ENCODE measurements at places on chromosomes 1 and 21.

DNA sequence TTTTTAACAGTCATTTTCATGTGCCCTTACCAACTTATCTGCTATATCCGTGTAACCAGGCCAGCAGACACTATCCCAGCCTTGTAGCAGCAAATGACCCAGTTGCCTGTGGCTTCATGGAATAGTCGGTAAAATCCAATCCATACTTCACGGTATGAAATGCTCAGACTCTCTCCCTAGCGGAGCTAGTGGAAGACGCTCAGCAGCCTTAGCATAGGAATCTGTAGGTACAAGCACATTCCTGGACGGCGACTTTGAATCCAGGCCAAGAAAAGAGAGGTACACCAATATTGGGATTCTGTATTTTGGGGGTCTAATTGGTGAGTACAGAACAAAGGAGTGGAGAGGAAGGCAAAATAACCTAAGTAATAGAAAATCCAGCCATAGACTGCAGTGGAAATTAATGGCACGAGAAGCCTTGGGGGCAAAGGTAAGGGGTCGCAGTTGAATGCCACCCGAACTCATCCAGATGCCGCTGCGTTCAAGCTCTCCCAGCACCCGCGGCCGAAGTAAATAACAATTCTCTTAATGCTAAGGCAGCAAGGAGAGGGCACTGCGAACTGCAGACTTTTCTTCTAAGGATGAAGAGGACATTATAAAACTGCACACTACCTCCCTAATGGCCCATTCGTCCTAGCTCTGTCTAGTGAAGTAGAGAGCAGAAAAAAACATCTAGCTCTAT is 17.7 kb upstream of the TBX15 start:
- DNase-seq, result no peak

DNA sequence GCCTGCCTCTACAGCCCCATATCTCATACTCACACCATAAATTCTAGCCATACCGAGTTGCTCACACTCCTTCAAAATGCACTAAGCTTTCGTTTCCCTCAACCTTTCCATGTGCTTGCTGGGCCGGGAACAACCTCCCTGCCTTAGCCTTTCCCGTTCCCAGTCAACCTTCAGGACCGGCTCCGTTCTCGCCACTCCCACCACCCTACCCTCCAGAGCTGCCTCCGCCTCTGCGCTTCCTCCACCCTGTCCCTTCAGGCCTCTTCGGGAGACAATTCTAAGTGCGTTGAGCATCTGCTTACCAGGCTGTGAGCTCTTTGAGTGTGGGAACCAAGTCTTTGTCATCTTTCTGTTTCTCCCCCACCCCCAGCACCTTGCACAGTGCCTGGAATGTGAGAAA is 31.6 kb downstream of the KCNN3 start:
- DNase-seq, result no peak

DNA sequence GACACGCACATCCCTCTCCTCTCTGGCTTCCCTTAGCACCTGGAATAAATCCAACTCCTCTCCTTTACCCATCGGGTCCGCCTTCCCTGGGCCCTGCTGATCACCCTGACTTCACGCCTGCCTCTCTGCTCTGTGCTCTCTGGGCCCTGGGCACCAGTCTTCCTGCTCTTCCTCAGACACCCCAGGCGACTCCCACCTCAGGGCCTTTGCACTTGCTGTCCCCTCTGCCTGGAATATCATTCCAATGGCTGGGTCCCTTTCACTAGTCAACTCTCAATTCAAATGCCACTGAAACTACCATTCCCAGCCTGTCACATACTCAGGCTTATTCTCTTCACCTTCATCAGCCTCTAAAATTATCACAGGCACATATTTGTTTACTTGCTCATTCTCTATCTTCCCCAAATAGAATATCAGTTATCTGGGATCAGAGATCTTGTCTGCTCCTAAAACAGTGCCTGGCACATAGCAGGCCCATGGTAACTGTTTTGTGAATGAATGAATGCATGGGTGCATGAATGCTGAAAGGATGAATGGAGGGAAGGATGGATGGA is 27.2 kb upstream of the SELENON start:
- no peak for DNase-seq

GRCh38 chr1:12315146-12315545 is 85.3 kb downstream of the VPS13D start:
- DNase-seq, result no peak

GRCh38 chr1:48670234-48671020 is 106.3 kb downstream of the BEND5 start:
- DNase-seq, result no peak

GRCh38 chr1:211541720-211542477 is 37.1 kb downstream of the SLC30A1 start:
- no peak for DNase-seq

- no peak for DNase-seq
Measured at GRCh38 chr1:226550672-226551041, 2.1 kb downstream of the STUM start.

GRCh38 chr1:75614399-75614756 is 3.5 kb upstream of the SLC44A5 start:
- DNase-seq, result no peak

DNA sequence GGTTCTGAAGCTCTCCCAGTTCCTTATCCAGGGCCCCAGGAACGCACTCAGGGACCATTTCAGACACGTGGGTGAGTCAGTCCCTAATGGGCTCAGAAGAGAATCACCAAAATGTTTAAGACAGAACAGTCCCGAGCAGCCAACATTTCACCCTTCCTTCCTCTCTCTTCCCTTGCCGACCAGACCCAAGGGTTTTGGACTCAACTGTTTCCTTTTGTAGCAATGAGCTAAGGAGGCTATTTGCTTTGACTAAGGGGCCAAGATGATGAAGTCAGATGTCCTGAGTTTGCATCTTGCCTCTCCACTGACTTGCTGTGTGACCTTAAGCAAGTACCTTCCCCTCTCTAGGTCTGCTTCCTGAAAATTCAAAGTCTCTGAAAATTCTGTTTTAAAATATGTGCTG is 472.3 kb upstream of the VAMP3 start:
- no peak for DNase-seq

- no peak for DNase-seq
Measured at GRCh38 chr1:163414778-163415177, 93.0 kb downstream of the NUF2 start.

- DNase-seq, result no peak
Measured at GRCh38 chr1:2313651-2314261, 77.6 kb downstream of the MORN1 start.

GRCh38 chr21:31874812-31875212 is 2.0 kb downstream of the HUNK start:
- no peak for DNase-seq

DNA sequence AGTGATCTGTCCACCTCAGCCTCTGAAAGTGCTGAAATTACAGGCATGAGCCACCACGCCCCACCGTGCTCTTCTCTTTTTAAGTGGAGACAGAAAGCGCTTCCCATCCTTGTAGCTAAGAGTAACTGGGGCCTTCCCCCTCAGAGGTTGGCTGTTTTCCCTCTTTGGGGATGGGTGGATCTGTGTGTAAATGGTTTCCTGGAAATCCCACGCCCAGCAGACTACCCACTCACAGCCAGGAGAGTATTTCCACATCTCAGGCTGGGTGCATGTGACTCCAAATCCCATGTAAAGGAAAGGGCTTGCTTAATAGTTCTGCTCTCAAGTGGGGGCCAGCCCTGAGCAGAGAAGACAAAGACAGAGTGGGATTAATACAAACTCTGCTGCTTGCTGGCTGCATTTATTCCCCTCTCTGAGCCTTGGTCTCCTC is 19.6 kb upstream of the TCEA3 start:
- DNase-seq, result no peak

GRCh38 chr1:117171900-117172511 is 38.7 kb downstream of the VTCN1 start:
- no peak for DNase-seq

DNA sequence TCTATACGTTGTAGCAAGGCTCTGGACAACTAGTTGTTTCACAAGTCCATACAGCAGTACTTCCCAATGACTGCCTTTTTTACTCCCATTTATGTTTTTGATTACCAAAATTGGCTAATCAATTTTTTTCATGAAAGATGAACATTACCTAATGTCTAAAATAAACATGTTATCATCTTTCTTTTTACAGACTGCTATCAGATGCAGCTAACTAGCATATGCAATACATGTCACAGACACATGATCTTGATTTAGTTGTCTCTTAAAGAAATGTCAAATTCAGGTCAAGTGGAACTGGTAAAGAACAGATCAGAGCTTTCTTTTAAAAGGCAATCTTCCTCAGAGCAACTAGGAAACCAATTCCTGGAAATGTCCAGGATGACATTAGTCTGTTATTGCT is 630 bp upstream of the DBT start:
- DNase-seq, result no peak

DNA sequence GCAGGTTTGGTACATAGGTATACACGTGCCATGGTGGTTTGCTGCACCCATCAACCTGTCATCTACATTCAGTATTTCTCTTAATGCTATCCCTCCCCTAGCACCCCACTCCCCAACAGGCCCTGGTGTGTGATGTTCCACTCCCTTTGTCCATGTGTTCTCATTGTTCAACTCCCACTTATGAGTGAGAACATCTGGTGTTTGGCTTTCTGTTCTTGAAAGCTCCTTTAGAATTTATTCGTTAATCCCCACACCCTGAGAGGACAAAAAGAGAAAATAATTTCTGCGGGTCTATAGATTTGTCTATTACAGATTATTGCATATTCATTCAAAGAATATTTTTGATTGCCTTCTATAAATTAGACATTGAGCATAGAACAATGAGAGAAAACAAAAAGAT is 455.5 kb downstream of the PLPP3 start:
- no peak for DNase-seq

DNA sequence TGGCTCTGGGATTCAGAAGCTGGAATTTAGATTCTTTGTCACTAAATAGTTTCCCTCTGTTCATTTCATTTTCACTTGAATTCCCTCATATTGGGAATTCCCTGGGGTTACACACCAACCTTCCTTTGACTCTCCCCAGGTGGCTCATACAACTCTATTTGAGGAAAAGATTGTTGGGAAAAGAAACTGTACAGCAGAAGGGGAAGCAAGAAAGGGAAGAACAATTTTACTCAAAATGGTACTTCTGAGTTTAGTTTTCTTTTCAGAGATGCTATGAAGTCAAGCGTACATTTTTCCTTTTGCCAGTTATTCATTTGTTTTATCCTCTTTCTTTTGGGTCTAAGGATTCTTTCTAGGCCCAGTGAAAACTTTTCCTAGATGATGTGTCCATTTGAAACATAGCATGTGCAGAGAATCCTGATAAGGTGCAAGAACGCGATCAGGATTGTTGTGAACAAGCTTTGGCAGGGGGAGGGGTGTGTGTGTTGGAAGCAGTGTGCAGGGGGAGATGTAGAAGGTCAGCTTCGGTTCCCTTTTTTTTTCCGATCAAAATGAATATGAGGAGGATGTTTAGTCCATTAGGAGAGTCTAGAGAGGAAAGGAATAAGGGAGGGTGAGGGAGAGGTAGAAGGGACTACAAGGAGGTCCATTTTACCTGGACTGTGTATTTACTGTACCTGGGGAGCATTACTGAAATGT is 26.8 kb upstream of the CD1D start:
- DNase-seq, result no peak

- DNase-seq, result no peak
Measured at GRCh38 chr1:54378157-54378873, 27.9 kb downstream of the SSBP3 start.

- no peak for DNase-seq
Measured at GRCh38 chr1:6581561-6582305, 1.9 kb downstream of the ZBTB48 start.

GRCh38 chr1:168636200-168636599 is 59.8 kb downstream of the XCL1 start:
- peak; percentile 81 for DNase-seq

- no peak for DNase-seq
Measured at GRCh38 chr1:87673309-87673708, 344.6 kb downstream of the LMO4 start.

- DNase-seq, result peak; percentile 54
Measured at GRCh38 chr1:34786521-34787325, 5.7 kb downstream of the GJB3 start.

DNA sequence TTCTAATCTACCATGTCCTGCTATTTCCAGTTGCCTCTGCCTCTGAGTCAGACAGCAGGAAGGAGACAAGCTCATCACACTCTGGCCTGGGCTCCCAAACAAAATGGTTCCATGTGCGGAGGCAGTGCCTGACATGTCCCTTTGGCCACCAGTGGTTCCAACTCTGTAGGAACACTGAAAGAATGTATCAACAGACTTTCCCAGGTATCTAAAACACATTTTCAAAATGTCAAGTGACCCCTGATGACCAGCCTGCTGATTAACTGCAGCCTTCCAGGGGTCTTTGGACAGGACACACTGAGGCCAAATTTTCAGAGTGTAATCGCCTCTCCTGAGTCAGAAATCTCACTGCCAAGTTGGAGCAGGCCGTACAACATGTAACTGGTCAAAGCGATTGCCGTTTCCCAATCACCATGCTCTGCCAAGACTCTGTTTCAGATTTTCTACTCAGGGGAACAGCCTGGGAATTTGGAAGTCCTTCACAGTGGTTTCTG is 172.7 kb downstream of the TPR start:
- no peak for DNase-seq

- DNase-seq, result no peak
Measured at GRCh38 chr1:27567971-27568299, 36.0 kb downstream of the AHDC1 start.

GRCh38 chr1:109926662-109927300 is 16.1 kb downstream of the CSF1 start:
- DNase-seq, result no peak

GRCh38 chr1:246170574-246171261 is 336.4 kb downstream of the SMYD3 start:
- no peak for DNase-seq

DNA sequence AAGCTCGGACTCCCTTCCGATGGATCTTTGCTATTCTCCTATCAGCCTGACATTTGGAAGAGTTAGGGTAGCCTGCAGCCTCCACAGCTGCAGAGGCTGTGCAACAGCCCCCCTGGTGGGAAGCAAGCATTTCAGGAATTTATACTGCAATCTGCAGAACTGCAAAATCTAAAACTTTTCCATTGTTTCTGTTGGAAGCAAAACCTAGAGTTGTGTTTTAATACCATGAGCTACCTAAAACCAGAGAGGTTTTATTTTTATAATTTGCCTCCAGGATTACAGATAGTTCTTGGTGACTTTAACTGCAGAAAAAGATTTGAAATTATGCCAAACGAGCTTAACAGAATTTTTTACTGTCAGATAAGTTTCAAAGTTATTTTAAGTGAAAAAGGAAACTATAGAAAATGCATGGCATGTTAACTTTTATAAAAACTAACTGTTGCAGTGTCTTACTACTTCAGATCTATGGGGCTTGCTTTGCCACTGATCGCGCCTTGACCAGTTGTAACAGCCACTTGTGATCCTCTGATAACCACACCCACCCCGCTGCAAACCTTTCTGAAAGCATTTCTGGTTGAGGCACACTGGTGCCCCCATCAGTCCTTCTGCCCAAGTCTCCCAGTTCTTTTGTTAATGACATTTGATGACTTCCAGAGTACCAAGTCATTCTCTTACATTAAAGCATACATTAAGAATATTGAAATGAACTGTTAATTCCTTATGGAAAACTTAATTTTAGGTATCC is 64.8 kb downstream of the PRDM2 start:
- DNase-seq, result no peak

DNA sequence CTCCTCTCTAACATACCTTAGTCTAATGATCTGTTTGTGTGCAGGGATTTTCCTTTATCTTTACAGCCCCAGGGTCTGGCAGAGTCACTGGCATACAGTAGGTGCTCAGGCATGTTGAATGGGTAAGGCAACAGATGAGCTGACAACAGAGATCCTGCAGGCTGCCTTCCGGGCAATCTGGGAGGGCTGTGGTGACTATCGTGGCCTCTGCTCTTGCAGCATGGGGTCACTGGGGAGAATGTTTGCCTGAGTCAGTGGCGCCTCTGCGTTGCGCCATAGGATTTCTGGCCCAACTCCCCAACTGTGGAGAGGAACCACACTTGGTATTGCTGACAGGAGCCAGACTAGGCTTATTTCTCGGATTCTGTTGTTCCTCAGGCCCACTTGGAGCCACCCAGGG is 93.8 kb downstream of the LAMC2 start:
- peak; percentile 95 for DNase-seq

Data from foreskin keratinocyte (primary cell).